ENCODE measurements at places on chromosomes 1 and 21.

- H3K27ac ChIP-seq = no peak overlapping the region
- H3K36me3 ChIP-seq = no peaks in the 10 kb centered on the region
- no peaks in the 10 kb centered on the region for H3K4me1 ChIP-seq
- no peak overlapping the region for H3K4me3 ChIP-seq
- H3K27me3 ChIP-seq = no peaks in the 10 kb centered on the region
Measured at GRCh38 chr1:207203541-207203940, 99.5 kb downstream of the C4BPA start.

DNA sequence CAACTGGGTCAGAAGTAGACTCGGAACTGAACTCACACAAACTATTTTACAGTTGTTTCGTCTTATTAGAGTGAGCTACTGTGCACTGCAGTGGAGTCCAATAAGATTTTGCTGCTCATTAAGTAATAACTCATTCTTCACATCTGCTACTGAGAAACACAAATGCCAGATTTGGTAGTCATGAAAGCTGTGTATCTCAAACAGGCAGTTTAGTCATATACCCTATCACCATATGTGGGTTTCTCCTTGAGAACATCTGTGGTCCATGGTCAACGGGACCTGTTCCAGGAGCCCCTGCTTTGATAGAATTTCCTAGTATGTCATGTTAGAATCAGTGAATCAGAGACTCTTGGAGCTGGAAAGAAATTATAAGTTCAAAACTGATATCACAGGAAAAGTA is 60.4 kb downstream of the ALG14 start:
- H3K27ac ChIP-seq = no peak overlapping the region
- DNase-seq = no peak
- H3K36me3 ChIP-seq = no peaks in the 10 kb centered on the region
- no peaks in the 10 kb centered on the region for H3K4me1 ChIP-seq
- H3K27me3 ChIP-seq = no peaks in the 10 kb centered on the region

DNA sequence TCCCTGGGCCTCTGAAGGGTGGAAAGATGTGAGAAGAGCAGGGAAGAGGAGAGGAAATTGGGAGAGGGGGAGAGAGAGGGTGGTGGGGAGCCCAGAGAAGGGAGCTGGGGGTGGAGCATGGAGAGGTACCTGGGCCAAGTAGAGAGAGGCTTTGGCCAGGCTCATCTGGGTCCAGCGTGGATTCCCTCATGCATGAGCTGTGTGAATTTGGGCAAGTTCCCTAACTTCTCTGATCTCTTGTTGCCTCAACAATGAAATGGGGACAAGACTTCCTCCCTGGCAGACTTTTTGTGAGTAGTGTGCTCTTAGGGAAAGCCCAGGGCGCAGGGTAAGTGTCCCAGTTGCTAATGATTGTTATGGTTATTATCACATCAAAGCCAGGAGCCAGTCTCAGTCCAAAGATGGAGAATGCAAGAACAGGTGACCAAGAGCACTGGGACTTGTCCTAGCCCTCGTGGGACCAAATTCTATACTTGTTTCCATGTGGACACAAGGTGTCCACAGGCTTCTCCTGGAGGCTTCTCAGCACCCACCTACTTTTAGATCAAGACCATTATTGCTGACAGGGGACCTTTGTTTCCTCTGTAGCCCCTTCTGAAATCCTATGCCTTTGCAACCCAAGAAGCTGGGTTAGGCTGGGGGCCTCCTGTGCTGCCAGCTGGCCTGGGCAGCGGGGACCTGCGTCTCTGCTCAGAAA is 13.9 kb downstream of the IL6R start:
- no peaks in the 10 kb centered on the region for H3K36me3 ChIP-seq
- peaks cover 24% of the 10 kb centered on the region for H3K4me1 ChIP-seq
- no peak overlapping the region for H3K4me3 ChIP-seq
- H3K27me3 ChIP-seq = no peaks in the 10 kb centered on the region
- no peak for DNase-seq

GRCh38 chr1:59705466-59706302 is 109.1 kb upstream of the HOOK1 start:
- H3K27me3 ChIP-seq = no peaks in the 10 kb centered on the region
- H3K4me3 ChIP-seq = no peak overlapping the region
- no peaks in the 10 kb centered on the region for H3K36me3 ChIP-seq
- peak overlapping the region; percentile 39 for H3K27ac ChIP-seq
- peak; percentile 31 for DNase-seq

GRCh38 chr1:21297975-21298374 is 7.7 kb upstream of the ECE1 start:
- H3K4me1 ChIP-seq = peaks cover 20% of the 10 kb centered on the region
- no peak overlapping the region for H3K4me3 ChIP-seq
- no peaks in the 10 kb centered on the region for H3K27me3 ChIP-seq
- no peaks in the 10 kb centered on the region for H3K36me3 ChIP-seq
- no peak for DNase-seq

- H3K4me3 ChIP-seq = no peak overlapping the region
- no peak overlapping the region for H3K27ac ChIP-seq
- DNase-seq = no peak
- no peaks in the 10 kb centered on the region for H3K36me3 ChIP-seq
- H3K27me3 ChIP-seq = no peaks in the 10 kb centered on the region
- no peaks in the 10 kb centered on the region for H3K4me1 ChIP-seq
Measured at GRCh38 chr21:42392731-42393442, 3.0 kb downstream of the TMPRSS3 start.

GRCh38 chr1:117076648-117077047 is 16.5 kb downstream of the TTF2 start:
- H3K27me3 ChIP-seq = no peaks in the 10 kb centered on the region
- no peak overlapping the region for H3K4me3 ChIP-seq
- H3K4me1 ChIP-seq = no peaks in the 10 kb centered on the region
- no peak for DNase-seq
- H3K36me3 ChIP-seq = peaks cover 3% of the 10 kb centered on the region
- no peak overlapping the region for H3K27ac ChIP-seq

GRCh38 chr1:3618881-3619671 is 5.7 kb upstream of the TPRG1L start:
- peak; percentile 87 for DNase-seq
- no peaks in the 10 kb centered on the region for H3K36me3 ChIP-seq
- H3K27me3 ChIP-seq = no peaks in the 10 kb centered on the region
- H3K4me3 ChIP-seq = no peak overlapping the region
- no peak overlapping the region for H3K27ac ChIP-seq

DNA sequence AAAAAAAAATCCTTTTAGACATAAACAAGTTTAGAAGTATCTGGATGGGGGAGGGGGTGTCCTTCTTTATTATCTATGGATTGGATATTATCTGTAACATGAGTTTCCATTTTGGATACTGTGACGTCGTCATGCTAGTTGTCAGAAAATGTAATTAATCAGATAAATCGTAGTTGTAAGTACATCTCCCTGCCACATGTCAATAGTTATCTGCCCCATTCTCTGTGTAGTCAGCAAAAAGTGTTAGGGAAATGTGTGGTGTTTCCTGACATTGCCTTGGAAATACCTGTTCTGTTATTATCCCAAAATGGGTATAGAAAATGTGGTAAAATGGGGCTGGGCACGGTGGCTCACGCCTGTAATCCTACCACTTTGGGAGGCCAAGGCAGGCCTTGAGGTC is 24.6 kb upstream of the SDE2 start:
- no peak overlapping the region for H3K27ac ChIP-seq
- H3K27me3 ChIP-seq = no peaks in the 10 kb centered on the region
- no peaks in the 10 kb centered on the region for H3K4me1 ChIP-seq

GRCh38 chr1:2495026-2495425 is 18.9 kb downstream of the PLCH2 start:
- H3K36me3 ChIP-seq = no peaks in the 10 kb centered on the region
- peaks cover 5% of the 10 kb centered on the region for H3K4me1 ChIP-seq
- no peak overlapping the region for H3K27ac ChIP-seq
- DNase-seq = no peak

- H3K36me3 ChIP-seq = no peaks in the 10 kb centered on the region
- H3K4me3 ChIP-seq = no peak overlapping the region
- no peaks in the 10 kb centered on the region for H3K4me1 ChIP-seq
Measured at GRCh38 chr1:157178490-157178889, 40.3 kb upstream of the ETV3 start.
